Stimulated activated CD4-positive, alpha-beta T cell treated with anti-CD3 and anti-CD28 coated beads, Interleukin-15, amount 100 ng/mL, for 48 hours (primary cell): ENCODE measurements at places on chromosomes 11 and 22.

DNA sequence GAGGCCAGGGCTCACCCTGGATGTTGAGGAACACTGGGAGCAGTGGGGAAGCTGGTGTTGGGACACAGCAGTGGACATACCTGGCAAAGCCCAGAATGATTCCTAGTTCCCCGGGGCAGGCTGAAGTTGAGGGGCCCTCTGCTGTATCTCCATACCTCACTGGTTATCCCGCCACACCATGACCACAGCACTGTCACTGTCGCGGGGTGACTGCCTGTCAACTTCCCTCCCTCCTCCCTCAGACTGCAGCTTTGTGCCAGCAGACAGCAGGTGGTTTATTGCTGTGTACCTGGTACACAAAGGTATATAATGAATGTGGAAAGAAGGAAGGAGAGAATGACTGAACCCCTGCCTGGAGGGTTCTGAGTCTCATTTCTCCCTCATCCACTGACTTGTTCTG, 318.7 kb downstream of the TMEM135 start:
- DNase-seq = no peak

DNA sequence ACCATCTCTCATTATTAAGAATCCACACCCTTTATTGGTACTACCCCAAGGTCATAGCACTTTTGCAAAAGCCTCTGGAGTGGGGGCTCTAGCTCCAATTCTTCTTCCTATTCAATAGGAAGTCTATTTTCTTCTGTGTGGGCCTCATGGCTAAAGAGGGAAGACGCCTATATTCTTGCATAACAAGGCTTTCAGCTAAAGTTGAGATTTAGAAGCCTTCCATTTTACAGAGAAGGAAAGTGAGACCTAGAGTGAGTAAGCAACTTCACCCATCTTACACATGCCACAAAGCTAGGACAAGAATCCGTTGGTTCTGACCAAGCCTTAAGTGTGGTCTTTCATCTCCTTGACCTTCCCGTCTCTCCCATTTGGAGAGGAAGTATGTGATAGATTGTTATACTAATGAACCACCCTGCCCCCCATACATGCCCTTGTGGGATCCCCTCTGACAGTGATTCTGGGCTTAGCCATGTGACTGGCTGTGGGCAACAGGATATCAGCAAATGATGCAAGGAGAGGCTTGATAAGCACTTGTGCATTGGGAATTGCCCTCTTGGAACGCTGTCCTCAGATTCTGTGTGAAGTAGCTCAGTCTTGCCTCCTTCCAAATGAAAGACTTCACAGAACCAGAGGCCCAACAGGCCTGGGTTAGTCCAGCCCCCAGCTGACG, 12.3 kb downstream of the BACE1 start:
- DNase-seq = no peak

GRCh38 chr11:125173556-125173955, 9.0 kb downstream of the PKNOX2 start:
- no peak for DNase-seq

DNA sequence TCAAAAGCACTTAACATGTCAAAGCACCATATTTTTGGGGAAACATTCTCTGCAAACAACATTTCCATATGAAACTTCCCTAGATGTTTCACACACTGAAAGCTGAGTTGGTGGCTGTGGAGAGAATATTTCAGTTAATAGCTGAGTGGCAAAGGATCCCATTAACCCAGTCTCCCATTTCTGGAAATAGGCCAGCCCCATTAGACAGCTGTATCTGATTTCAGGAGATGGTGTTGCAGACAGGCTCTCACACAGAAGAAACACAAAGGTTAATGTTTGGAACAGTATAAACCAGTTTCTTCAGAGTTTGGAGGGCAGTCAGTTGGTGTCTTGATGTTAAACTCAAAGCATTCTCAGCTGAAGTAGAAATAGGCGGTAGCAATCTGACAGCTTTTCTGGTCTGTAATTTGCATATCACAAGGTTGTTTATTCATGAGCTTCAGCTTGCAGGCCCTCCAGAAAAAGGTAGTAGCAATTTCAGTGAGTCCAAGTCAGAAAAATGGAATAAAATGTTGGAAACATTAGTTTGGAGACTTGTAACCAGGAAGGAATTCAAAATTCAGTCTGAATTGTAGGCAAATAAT, 15.5 kb upstream of the ZBTB44 start:
- DNase-seq = no peak

DNA sequence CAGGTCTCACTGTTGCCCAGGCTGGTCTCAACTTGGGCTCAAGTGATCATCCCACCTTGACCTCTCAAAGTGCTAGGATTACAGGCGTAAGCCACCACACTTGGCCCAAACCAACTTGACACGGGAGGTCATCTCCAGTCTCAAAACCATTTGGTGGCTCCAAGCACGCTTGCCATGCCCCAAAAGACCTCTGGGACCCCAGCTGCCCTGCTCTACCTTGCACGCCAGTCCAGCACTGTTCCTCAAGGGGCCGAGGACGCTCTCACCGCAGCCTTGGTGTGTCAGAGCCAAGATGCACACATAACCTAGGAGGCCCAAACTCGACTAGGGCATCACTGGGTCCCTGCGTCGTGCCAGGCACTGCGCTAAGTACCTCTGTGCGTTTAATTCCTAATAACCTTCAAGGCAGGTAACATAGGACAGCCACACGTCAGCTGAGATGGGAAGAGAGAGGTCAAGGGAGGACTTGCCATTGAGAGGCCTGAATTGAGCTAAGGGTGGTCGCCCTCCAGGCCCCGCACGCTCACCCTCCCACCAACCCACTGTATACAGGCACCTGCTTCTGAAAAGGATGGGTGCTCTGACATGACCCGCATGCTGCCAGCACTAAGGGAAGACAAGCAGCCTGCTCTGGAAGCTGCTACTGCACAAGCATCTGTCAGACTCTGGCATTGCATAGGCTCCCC, 4.6 kb upstream of the GAS2L1 start:
- no peak for DNase-seq

- no peak for DNase-seq
Observed at GRCh38 chr11:83681031-83681781, 395.0 kb upstream of the CCDC90B start.

- no peak for DNase-seq
Observed at GRCh38 chr22:35349368-35349703, 31.6 kb upstream of the HMOX1 start.

- no peak for DNase-seq
Observed at GRCh38 chr11:73577496-73577917, 20.4 kb downstream of the FAM168A start.

GRCh38 chr11:109059402-109059801, 362.6 kb upstream of the C11orf87 start:
- DNase-seq = no peak
